Mesenteric fat pad (tissue), 1 donor: ENCODE measurements at places on chromosomes 16 and 17. TPM values are rescaled to one million over a fixed set of nuclear protein-coding genes. Genes with fewer than 3 reads are reported as not detected.

- DNase-seq = no peak
These were observed 211.7 kb downstream of the FTO start for GRCh38 chr16:53915452-53916160.

GRCh38 chr16:84501077-84501735 is 3.3 kb downstream of the MEAK7 start:
- no peak for DNase-seq

GRCh38 chr17:44909681-44910144 is 5.6 kb downstream of the GFAP start:
- no peak for DNase-seq

DNA sequence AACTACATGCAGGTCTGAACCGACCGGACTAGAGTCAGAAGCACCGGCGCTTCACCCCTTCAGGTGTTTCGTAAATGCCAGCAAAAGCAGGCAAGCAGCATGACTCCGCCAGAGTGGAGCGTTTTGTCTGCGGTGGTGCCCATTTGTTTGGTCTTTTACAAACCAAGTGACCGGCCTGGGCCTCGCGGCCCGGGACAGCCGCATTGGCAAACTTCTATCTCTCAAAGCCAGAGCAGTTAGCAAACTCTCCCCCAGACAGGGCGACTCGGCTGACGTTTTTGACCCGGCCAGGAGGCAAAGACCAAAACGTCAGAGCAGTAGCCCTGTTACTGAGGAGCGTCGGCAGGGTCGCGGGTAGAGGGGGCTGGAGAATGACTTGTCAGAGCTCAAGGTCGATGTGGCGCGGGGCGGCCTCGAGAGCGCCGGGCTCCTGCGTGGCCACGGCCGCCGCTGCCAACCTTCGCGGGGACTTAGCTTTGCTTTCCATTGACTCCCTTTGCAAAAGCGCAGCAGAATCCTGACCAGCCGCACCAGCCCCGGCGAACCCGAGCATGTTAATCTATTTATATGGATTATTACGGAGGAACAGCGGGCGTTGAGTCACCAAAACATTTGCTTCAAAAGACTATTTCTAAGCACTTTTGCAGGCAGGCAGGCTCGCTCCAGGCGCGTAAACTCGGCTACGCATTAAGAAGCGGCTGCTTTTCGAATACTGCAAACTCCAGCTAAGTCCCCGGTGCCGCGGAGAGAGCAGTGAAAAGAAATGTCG is 763 bp upstream of the SOX9 start:
- DNase-seq = no peak

Gene MFSD6L
- total RNA-seq = not detected

Gene SLFN14
- not detected for total RNA-seq

Gene CBX1
- 34.0 TPM for total RNA-seq

Gene TNS4
- total RNA-seq = 0.16 TPM

Gene PABPN1L
- not detected for total RNA-seq
